Transverse colon (tissue), 4 donors: ENCODE measurements at places on chromosomes 12 and 14. TPM values are rescaled to one million over a fixed set of nuclear protein-coding genes. Genes with fewer than 3 reads are reported as not detected.

DNA sequence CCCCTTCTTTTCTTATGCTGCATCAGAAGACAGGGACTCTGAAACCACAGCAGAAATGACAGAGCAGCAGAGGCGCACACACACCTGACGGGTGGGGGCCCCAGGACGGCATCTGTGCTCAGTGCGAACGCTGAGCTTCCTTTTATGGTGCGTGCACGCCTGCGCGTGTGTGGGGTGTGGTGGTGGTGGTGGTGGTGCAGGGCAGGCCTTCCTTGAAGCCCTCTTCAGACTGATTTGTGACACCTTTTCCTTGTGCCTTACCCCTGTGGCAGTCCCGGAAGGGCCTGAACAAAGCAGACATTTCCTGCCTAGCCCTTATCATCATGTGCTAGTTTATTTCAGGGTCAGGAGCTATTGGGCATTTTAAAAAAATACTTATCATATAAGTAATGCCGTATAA is 75.7 kb downstream of the TSPAN9 start:
- no peak for DNase-seq

- no peak for DNase-seq
Measured at GRCh38 chr14:51079085-51079484, 15.8 kb downstream of the TRIM9 start.

DNA sequence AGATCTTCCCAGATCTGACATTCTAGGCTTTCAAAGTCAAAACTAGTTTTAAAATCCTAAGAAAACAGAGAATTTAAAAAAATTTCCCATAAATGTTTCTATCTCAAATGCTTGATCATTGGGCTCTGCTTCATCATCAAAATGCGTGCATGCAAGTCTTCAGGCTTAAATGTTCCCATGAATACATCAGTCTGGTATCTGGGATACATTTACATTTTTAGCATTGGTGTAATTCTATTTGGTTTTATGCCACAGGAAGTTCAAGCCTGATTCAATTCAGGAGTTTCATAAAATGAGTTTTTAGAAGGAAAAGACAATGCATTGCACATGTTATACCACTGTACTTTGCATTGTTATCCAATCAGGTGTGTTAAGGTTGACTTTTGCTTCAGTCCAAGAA is 336.4 kb downstream of the PCNX1 start:
- DNase-seq: no peak

Gene MUCL1
- not detected for total RNA-seq
